ENCODE measurements at places on chromosomes 7 and 10.

GRCh38 chr10:122749886-122750285 lies 50.2 kb upstream of the C10orf120 start:
- no peak for DNase-seq

DNA sequence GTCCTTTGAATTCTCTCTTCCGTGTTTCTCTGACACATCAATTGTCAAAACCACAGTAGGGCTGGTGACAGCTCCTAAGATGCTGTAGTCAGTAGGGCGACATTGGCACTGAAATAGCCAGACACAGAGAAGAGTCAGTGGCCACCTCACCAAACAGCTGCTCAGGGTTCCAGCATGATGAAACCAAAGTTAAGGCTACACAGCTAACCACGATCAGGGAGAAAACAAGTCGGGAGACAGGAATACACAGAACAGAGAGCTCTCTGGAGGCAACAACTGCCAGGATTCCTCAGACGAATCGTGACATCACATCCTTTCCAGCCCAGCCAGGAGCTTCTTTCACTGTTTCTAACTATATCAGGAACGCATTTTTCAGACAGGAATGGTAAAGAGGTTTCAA lies 922.2 kb downstream of the SORCS1 start:
- DNase-seq: no peak

GRCh38 chr7:31333291-31333690 lies 7.2 kb downstream of the NEUROD6 start:
- DNase-seq: no peak

DNA sequence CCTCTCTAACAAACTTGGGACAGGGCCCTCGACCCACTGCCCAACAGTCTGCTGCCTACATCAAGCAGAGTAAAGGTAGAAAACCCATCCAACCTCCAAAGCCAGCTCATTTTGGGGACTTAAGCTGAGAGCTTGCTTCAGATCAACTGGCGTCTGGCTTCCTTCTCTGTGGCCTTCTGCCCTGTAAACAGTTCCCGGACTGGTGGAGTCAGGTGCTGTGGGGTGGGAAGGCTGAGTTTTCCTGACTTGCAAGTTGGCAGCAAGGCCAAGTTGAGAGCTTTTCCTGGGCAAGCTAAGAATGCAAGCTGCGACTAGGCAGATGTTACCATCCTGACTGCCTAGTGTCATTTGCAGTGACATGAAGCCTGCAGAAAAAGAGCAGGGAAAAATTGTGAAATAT lies 3.7 kb downstream of the GALNT17 start:
- no peak for DNase-seq

- no peak for DNase-seq
Measured at GRCh38 chr10:77675347-77675746, 37.7 kb upstream of the KCNMA1 start.

DNA sequence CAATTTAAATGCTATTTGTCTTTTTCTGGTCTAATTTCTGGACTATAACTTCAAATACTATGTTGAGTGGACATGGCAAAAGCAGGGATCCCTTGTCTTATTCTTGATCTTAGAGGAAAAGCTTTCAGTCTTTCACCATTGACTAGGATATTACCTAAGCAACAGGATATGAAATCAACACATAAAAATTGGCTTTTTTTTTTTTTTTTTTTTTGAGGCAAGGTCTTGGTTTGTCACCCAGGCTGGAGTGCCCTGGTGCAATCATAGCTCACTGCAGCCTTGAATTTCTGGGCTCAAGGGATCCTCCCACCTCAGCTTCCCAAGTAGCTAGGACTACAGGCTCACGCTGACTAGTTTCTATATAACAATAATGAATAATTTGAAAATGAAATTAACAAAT lies 90.8 kb downstream of the JMJD1C start:
- no peak for DNase-seq

GRCh38 chr7:33591490-33591889 lies 313.8 kb upstream of the BMPER start:
- DNase-seq: no peak

- no peak for DNase-seq
Measured at GRCh38 chr10:100791369-100792058, 46.1 kb downstream of the PAX2 start.

- no peak for DNase-seq
Measured at GRCh38 chr7:110852156-110852940, 238.6 kb upstream of the LRRN3 start.

- no peak for DNase-seq
Measured at GRCh38 chr7:47771990-47772360, 176.3 kb downstream of the PKD1L1 start.

DNA sequence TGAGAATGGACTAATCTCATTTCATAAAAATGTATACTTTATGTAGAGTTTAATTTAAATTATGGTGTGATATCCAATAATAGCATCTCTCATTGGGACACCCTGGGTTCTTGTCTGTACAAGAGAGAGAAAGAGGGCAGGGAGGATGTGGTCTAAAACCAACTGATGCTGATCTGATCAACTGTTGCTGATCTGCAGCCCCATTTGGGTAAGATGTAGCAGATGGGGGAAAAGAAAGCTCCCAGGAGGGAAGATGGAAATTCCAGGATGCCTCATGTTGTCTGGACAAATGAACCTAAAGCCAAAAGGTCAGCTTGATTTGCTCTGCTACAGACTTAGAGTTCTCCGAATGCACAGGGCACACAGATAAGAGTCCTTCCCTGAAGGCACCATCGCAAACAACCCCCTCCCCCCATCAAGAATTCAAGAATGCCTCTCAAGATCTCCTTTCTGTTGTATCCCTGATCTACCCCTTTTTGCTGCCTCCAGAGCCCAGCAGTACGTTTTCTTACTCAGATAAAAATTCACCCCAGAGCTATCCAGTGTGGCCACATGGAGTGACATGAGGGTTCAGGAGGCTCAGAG lies 171.4 kb upstream of the INHBA start:
- DNase-seq: no peak

Measured in NCI-H748 treated with DMSO at 0.1 percent for 48 hours (cell line).